ENCODE measurements at places on chromosomes 1 and 21.
A peak's percentile ranks its signal among the peaks of the same experiment; 100 is the strongest.

DNA sequence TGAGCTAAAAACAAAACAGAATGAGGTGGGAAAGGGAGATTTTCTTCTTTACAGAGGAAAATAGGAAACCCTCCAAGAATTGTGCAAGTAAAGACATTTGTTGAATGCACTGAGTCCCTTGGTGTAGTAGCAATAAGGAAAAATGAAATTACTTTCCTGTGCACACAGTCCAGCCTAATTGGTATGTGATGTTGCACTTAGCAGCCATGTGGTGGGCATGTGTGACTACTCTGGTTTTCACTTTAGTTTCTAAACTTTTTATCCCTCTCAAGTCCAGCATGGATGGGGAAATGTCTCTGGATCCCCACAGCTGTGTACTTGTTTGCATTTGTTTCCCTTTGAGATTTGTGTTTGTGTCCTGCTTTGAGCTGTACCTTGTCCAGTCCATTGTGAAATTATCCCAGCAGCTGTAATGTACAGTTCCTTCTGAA lies 7.1 kb upstream of the AGO3 start:
- DNase-seq, result no peak

DNA sequence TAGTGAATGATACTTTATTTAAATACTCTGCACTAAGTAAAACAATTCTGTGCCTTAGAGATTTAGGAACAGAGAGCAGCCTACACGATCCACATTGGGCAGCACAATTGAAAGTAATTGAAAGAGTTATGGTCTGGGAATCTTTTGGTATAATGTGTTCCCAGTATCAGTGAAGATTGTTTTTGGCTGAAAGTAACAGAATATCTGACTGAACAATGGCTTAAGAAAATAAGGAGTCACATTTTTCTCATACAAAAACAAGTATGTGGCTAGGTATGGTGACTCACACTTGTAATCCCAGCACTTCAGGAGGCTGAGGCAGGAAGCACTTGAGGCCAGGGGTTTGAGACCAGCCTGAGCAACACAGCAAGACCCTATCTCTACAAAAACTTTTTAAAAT lies 306.2 kb downstream of the NFIA start:
- DNase-seq, result no peak

DNA sequence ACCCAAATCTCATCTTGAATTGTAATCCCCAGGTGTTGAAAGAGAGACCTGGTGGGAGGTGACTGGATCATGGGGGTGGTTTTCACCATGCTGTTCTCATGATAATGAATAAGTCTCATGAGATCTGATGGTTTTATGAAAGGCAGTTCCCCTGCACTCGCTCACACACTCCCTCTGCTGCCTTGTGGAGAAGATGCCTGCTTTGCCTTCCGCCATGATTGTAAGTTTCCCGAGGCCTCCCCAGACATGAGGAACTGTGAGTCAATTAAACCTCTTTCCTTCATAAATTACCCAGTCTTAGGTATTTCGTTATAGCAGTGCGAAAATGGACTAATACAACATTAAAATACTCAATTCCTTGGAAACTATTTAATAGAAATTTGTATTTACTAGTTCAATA lies 99.2 kb downstream of the PROX1 start:
- DNase-seq, result no peak

GRCh38 chr1:59198564-59198963 lies 98.3 kb upstream of the FGGY start:
- DNase-seq, result no peak

DNA sequence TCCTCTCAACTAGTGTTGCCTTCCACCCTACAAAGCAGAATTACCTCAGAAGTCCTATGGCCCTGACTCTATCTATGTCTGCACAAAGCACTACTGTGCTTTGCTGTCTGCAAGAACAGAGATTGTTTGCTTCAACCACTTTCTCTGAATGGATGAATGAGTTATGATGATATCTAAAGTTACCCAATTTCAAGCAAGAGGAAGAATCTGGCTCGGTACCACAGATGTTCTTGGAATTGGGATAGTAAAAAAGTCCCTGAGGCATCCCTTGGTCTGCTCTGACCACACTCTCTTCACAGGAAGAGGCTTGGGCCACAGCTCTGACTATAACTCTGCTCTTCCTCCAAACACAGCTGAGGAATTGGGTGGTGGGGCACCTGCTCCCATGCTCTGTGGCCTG lies 31.2 kb downstream of the MTARC1 start:
- no peak for DNase-seq

DNA sequence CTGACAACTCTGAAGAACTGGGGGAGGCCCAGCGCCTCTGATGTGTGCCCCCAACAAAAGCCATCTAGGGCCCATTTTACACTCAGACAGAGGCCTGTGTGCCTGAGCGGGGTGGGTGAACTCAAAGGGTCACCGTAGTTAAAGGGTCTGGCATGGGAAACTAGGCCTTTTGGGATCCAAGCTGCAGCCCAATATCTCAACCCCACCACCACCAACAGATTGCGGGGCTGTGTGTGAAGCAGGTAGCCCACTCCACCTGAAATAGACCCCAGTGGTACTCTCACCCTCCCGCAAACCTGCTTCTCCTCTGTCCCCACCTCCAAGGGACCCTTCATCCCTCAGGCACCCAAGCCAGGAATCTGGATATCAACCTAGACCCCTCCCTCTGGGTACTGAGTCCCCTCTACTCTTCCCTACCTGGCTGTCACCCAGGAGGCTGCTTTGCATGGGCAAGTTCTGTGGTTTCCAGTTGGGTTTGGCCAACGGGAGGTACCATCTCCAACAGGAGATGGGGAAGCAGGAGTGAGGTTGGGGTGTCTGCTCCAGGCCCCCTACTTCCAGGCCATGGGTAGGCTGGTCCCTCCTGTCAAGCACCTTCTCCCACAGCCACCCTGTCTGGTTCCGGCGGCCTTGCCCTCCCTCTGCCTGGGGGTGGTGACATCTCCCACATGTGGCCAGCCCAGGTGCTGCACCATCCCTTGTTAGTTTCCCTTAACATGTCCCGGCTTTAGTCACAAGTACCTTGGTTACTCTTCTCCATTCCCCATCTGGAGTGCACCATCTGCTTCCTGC lies 35.2 kb upstream of the LRP8 start:
- no peak for DNase-seq

DNA sequence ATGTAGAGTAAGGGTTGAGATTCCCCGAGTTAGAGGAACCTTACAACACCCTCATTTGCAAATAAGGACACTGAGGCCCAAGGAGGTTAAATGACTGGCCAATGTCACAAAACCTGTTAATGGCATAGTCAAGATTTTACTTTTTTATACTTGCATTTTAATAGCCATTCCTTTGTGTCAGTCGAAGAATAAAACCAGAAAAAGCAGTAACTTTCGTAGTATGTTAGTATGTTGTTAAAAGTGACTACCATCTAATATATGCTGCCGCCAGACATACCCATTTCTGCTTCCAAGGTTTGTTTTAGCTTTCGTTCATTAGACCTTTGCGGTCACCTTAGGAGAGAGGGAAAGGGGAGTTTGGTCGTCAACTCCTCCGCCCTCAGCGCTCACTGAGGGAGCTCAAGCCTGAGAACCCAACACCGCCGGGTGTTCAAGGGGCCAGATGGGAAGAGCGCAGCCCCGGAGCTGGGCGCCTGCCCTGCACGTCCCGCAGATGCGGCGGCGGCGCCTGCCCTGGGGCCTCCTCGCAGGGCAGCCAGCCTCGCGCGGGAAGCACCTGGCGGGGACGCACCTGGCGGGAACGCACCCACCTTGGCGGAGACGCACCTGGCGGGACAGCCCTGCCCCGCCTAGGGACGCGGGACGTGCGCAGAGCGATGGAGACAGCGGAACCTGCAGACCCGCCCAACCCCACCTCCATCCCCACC lies 466 bp downstream of the VPS26C start:
- DNase-seq, result no peak

- peak; percentile 85 for DNase-seq
Measured at GRCh38 chr21:26469789-26470188, 103.3 kb downstream of the CYYR1 start.

- DNase-seq, result no peak
Measured at GRCh38 chr1:41849211-41849759, 69.4 kb downstream of the HIVEP3 start.

GRCh38 chr1:212805767-212806166 lies 14.1 kb downstream of the TATDN3 start:
- DNase-seq, result no peak

DNA sequence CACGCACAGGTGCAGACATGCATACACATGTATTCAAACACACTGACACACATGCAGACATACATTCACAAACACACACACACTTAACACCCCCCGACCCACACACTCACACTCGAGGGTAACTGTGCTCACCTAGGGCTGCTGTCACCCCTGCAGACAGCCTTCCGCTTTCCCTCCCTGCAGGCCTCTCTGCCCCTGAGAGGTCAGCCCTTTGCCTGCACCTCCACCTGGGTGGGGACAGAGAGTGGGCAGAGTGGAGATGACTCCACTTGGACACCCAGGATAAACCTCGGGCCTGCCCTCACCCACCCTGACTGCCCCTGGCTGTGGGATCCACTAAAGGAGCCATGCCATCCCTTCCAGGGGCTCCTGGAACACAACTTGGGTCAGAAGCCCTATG lies 264.3 kb downstream of the PTPRU start:
- no peak for DNase-seq

- DNase-seq, result no peak
Measured at GRCh38 chr1:11289064-11289463, 16.1 kb downstream of the UBIAD1 start.

GRCh38 chr1:119565131-119565772 lies 58.2 kb downstream of the HSD3B1 start:
- DNase-seq, result peak; percentile 50

- DNase-seq, result no peak
Measured at GRCh38 chr1:6586404-6586816, 6.6 kb downstream of the ZBTB48 start.

GRCh38 chr1:213277036-213277435 lies 226.0 kb downstream of the RPS6KC1 start:
- DNase-seq, result no peak

GRCh38 chr1:235841938-235842545 lies 24.7 kb downstream of the LYST start:
- DNase-seq, result peak; percentile 62

DNA sequence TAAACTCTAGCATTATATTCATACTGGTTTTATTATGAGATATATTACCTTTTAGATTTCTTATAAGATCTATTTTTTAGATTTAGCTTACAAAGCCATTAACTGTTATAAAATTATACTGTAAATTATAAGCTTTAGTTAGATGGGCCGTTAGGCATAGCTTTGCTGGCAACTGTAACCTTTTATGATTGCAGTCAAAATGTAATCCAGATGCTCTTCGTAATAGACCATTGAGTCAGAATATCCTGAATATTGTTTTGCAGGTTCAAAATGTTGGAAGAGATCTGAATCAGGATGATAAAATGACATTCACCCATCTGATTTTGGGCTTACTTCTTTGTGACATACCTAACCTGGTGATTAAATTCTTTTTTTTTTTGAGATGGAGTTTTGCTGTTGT lies 20.9 kb downstream of the ITSN1 start:
- DNase-seq, result no peak

Measured in inflammatory macrophage treated with lipopolysaccharide for 1 hour (primary cell).